ENCODE measurements at places on chromosomes 1 and 21. TPM values are rescaled to one million over a fixed set of nuclear protein-coding genes. Genes with fewer than 3 reads are reported as not detected.

CNIH3 gene
- 7.4 TPM for total RNA-seq

LCE3A gene
- total RNA-seq: not detected

- peak; percentile 70 for DNase-seq
Measured at GRCh38 chr1:91226741-91227140, 177.9 kb downstream of the HFM1 start.

IL12RB2 gene
- total RNA-seq: 0.81 TPM

DNA sequence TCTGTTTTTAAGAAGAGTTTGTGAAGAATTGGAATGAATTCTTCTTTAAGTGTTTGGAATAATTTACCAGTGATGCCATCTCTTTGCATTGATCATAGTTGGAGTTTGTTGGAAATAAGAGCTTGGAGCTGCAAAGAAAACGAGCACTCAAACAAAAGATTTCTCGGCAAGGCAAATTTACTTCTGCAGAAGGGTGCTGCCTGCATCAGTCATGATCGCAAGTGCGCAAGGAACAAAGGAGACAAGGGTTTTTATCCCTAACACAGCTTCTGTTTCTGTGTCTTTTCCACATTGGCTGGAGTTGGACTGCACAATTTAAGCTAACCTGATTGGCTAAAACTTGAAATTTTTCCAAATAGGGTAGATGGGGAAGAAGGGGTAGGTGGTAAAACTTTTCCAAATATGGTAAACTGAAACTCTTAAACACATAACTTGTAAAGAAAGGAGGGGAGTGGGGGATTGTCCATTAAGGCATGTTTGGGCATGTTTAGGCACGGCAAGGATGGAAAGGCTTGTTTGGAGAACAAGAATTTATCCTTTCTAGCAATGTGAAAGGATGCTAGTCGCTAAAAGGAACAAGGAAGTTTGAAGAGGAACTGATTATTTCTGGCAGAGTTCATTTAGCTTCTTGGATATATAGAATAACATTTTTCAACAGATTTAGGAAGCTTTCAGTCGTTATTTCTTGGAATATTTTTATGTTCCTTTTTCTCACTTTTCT is 3.5 kb upstream of the AADACL4 start:
- no peak for DNase-seq
